ENCODE measurements at places on chromosomes 16 and 17.

DNA sequence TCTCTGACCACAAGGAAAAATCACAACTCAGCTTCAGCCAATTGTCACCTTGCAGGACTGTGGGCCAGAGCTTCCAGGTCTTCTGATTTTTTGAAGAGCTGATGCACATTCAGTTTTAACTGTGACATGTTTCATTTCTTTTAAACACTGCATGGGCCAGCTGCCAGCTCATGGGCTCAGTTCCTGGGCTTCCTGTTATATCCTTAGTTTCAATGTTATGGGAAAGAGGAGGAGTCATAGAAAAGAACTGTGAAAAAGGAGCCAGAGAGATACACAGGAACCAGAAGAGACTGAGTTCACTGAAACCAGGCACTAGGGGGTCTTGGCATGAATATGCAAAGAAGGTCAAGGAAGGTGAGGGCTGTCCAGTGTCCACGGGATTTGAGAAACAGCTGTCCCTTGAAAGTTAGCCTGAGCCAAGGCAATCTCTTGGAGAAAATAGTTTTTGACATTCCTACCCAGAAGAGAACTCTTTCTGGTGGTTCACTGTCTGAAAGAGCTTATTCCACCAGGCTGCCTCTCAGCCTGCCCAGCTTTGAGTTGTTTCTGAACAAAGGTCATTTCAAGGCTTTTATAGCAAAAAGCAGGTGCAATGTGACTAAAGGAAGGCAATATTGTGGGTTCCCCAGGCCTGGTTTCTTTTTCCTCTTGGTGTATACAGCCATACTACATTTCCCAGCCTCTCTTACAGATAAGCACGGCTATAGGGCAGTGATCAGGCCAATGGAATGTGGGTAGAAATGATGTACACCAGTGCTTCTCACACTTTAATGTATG lies 10.5 kb downstream of the PDILT start:
- DNase-seq, result no peak

GRCh38 chr17:80465327-80465974 lies 11.0 kb downstream of the NPTX1 start:
- DNase-seq, result no peak

- no peak for DNase-seq
These were observed 62.5 kb downstream of the N4BP1 start for GRCh38 chr16:48547530-48547929.

DNA sequence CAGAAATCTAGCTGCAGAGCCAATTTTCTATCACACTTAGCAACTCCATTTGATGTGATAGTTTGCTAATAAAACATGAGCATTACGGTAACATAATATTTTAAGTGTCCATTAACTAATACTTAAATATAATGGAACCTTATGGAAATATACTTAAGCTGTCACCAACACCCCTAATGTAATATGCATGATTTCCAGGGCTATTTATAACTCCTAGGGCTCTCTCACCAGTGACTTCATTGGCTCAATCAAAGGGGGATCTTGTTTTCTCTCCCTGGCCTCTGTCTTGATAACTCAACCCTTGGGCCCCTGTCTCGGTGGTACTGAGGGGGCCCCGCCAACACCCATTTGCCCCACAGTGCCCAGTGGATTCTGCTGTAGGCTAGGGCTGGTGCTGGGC lies 170.4 kb downstream of the SALL1 start:
- DNase-seq, result no peak

DNA sequence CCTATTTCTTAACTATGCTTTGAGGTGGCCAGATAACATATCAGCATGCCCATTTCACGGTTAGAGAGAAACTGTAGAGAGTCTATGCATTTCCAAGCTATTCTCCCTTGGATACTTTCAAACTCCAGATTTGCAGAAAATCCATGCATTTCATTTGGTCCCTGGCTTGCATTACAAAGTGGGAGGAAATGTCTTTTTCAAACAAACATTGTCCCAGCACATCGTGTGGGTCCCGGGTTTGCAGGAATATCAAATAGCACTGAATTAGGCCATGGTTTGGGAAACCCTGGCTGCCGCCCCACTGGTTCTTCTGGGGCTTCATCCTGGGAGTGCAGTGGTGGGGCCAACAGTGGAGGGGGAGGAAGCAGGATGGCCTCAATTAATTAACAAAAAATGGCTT lies 171.9 kb downstream of the IRX5 start:
- no peak for DNase-seq

Data from inflammatory macrophage (primary cell).